ENCODE measurements at places on chromosomes 3 and 15.

GRCh38 chr3:144270100-144270499 is 298.5 kb downstream of the DIPK2A start:
- no peak for DNase-seq

DNA sequence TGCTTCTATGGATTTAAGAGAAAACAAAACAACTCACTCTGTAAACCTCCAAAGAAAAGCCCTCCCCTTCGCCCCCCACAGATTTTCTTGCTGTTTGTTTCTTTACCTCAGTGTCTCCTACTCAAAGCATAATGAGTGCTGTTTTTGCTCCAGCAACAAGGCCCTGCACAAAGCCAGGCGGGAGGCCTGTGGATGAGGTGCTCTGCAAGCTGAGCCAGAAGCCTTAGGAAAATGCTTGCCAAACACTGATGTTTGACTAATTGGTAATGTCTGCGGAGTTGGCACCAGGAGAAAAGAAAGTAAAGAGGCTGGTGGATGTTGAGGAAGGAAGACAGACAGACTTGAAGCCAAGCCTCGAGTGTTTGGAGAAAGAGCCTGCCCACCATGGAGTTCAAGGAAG is 99.7 kb downstream of the RARB start:
- DNase-seq = no peak

GRCh38 chr3:159879146-159879545 is 109.5 kb upstream of the IL12A start:
- no peak for DNase-seq

DNA sequence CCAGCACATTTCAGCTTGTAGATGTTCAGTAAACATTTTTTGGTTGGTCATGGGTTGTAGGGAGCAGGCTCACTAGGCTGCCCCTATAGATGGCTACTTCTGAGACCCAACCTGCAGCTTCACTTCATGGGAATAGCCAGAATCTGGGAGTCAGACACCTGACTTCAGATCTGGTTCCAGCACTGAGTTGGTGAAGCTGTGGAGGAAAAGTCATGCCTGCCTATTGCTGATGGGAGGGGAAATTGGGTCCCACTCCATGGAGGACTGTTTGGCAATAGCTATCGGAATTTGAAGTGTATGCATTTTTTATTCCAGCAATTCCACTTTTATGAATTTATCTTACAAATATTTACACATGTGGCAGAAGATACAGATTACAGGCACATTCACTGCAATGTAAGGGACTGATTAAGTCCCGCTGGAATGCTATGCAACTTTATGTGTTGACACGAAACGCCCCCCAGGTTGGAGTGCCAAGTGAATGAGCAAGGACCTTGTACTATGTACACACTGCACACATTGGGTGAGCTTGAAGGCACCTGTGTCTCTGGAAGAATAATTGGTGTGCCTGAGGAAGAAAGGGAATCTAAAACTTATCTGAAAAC is 7.8 kb upstream of the CCR1 start:
- DNase-seq = no peak

GRCh38 chr15:35698966-35699575 is 153.1 kb upstream of the DPH6 start:
- DNase-seq = no peak

DNA sequence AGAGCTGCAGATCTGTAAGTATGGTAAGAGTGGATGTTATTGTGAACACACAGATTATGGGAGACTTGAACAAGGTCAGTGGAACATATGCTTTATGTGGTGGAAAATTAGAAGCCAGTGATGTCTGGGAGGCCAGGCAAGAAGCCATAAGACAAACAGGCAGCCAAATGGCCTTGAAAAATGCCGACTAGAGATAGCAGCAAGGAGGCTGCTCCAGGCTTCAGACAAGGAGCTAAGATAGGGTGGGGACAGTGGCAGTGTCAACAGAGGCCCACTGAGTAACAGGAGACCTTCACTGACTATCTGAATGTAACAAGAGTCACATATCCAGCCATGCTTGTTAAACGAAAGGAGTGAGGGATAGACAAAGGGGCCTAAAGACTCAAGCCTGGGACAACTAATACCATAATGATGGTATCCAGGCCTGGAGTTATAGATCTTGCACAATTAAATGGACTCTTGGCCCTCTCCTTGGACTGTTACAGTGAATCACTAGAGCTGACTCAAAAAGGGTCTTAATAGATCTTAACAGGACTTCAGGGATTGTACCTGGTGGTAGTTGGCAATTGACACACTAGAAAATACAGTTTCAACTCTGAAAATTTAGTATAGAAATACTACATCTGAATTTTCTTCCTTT is 50.6 kb downstream of the CFAP20DC start:
- DNase-seq = no peak

- no peak for DNase-seq
Observed at GRCh38 chr3:196590279-196590678, 21.8 kb downstream of the FBXO45 start.

- DNase-seq = no peak
Observed at GRCh38 chr3:43349716-43350115, 63.4 kb downstream of the SNRK start.

- DNase-seq = no peak
Observed at GRCh38 chr3:58635371-58636285, 30.9 kb downstream of the FAM3D start.

DNA sequence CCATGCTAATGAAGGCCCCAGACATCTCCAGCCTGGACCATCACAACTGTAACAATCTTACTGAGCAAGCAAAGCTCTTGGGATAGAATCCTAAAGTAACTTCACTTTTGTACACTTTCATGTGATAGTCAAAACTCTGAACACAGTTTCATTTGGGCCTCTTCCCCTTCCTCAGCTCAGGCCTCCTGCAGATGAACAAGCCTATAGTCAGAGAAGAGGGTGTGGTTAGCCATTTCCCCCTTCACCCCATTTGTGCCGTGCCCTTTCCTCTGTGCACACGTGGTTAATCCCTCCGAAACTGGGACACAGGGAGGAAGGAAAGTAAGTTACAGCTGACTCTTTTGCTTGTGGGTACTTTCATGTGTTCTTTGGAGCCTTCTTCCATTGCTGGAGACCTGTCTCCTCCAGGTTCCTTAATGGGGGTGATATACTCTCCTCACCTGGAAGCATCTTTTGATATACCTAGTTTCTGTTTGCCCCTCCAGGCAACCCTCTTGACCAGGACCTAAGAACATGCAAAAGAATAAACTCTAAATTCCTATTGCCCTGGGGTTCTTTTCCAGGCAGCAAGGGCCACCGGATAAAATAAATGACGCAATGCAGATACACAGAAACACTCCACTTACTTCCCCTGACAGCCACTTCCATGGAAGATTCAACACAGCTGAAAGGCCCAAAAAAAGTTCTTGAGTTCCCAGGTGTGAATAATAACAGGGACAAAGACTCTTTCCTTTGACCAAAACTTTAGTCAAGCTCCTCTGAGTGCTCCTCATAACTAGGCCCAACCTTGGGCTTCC is 29.6 kb upstream of the CSTA start:
- DNase-seq = no peak

DNA sequence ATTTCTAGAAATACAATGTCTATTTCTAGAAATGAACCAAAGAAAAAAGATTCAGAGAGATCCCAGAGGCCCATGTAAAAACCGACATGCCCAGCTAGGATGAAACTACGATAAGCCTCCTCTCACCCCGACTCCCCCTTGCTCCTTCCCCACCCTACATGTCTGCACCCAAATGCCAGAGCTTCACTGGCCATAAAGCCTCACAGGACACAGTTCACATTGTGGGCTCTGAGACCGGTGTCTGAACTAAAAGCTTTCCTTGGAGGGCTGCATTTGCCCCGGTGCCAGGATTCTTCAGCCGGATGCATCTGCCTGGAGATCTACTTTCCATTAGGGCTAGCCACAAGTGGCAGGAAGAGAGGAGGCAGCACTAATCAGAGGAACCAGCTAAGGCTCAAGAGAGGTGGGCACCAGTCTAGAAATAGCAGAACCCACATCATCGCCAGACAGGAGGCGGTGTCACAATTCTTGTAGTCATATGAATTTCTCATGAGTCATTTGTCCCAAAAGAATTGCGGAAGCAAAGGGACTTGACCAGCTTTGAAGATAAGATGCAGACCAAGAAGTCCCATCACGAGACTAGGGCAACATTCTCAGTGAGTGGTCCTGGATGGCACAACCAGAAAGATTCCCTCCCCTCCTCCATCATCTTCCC is 353.6 kb downstream of the NTRK3 start:
- DNase-seq = no peak

GRCh38 chr3:88248658-88249057 is 98.9 kb downstream of the C3orf38 start:
- DNase-seq = no peak

DNA sequence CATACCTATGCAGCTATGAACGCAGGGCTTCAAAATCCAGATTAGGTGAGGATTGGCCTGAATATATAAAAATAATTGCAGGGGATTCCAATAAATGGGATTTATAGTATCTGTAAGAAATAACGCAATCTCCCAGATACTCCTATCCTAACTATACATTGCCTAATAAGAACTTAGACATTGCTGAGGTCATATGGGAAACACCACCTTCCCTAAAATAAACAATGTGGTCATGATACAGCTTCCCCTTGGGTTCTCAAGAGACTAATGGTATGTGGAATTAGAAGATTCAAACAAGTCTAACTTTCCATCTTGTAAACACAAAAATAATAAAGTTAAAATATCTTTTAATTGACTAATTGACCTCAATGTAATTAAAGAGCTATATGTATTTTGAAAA is 28.2 kb downstream of the UBE3A start:
- no peak for DNase-seq

DNA sequence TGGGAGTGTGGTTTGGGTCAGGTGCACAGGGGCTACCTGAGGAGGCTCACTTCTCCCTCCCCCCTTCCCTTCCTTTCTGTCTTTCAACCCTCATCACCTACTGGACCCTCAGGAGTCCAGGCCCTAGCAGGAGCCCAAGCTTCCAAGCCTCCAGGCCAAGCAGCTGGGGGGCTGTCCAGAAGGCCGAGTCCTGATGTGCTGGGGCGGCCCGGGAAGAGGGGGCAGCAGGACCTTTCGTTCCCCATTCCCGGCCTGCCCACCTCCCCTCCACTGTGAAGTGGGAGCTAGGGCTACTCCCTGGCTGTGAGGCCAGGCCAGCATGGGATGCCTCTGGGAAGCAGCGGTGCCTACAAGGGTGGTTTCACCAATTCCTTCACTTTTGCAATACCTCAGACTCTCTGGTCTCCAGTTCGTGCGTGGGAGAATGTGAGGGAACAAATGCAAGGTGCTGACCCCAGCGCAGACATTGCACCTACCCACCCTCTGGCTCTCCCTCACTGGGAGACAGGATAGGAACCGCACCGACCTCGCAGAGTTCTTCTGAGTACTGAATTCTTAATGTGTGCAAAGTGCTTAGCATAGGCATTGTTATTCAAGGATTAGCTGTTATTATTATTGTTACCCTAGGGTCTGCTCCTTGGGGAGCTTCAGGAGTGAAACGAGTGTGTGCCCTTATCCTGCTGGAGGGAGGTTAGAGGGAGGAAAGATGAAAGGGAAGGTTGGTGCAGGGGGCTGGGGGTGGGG is 2.5 kb downstream of the EPHB3 start:
- no peak for DNase-seq

DNA sequence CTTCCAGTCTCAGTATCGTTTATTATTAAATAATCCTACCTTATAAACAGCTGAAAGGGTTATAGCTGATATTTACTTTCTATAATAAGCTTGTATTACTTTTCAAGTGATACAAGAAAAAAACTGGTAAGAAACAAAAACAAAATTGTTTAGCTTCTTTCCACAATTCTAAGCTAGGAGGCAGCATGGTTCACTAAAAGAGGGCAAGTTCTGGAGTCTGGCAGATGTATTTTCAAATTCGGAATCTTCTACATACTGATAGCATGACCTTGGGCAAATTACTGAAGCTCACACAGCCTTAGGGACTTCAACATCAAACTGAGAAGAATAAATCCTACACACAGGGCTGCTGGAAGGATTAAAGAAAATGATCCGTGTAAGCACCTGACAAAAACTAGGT is 15.4 kb downstream of the C15orf62 start:
- no peak for DNase-seq

DNA sequence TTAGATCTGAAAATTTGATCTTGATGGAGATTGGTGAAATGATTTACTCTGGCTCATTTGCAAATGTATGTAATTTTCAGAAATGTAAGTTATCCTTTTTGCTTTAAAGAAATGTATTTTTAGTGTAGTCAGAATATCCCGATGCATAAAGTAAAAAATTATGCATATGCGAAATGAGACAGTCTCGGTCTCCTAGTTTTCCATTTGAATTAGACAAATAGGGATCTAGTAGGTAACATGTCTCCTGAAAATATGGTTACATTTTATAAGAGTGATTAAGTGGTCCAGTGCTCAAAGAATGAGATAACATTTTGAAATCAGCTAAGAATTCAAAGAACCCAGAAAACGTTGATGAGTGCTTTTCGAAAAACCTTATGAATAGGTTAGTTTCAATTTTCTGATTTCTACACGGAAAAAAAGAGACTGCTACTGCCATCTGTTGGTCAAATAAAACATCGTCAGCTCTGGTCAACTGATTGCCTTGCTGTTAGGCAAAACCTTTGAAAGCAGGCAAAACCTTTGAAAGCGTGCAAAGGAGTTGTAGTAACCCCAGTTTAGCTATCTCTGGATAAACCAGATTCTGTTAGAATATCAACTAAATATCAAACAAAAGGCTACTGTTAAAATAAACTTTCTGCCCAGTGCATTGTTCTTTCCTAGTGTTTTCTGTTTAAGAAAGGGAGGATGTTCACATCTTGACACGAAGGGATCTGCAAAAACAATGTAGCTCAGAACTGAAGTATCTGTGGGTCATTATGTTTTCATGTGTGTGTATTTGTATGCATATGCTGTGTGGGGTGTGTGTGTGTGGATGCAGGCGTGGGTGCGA is 59.3 kb upstream of the CHMP2B start:
- DNase-seq = no peak

- DNase-seq = no peak
Observed at GRCh38 chr3:196339493-196340254, 1.5 kb upstream of the TM4SF19 start.

DNA sequence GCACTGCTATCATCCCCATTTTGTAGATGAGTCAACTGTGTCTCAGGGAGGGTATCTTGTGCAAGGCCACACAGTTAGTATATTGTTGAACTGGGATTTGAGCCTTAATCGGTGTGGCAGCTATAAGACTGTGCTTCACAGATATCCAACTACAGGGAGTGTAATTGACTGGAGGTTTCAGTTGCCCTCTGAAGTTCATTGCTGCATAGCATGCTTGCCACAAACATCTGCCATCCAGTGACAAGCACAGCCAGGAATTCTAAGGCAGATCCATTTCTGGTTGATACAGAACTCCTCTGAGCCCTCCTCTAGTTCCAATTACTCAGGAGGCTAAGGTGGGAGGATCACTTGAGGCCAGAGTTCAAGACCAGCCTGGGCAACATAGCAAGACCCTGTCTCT is 16.4 kb downstream of the FSD2 start:
- DNase-seq = no peak

DNA sequence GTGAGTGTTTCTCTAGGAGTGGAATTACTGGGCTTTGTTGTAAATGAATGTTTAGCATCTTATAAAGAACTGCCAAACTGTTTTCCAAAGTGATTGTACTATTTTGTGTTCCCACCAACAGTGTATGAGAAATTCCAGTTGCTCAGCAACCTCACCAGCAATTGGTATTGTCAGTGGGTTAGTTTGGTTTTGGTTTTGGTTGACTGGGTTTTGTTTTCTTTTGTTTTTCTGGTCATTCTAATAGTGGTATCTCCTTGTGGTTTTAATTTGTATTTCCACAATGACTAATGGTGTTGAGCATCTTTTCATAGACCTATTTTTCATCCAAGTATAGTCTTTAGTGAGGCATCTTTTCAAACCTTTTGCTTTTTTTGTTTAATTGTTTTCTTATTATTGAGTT is 27.1 kb downstream of the FILIP1L start:
- no peak for DNase-seq

GRCh38 chr3:43505351-43505750 is 116.5 kb downstream of the ANO10 start:
- DNase-seq = no peak
